LHCN-M2 (cell line): ENCODE measurements at places on chromosomes 11 and 22.

DNA sequence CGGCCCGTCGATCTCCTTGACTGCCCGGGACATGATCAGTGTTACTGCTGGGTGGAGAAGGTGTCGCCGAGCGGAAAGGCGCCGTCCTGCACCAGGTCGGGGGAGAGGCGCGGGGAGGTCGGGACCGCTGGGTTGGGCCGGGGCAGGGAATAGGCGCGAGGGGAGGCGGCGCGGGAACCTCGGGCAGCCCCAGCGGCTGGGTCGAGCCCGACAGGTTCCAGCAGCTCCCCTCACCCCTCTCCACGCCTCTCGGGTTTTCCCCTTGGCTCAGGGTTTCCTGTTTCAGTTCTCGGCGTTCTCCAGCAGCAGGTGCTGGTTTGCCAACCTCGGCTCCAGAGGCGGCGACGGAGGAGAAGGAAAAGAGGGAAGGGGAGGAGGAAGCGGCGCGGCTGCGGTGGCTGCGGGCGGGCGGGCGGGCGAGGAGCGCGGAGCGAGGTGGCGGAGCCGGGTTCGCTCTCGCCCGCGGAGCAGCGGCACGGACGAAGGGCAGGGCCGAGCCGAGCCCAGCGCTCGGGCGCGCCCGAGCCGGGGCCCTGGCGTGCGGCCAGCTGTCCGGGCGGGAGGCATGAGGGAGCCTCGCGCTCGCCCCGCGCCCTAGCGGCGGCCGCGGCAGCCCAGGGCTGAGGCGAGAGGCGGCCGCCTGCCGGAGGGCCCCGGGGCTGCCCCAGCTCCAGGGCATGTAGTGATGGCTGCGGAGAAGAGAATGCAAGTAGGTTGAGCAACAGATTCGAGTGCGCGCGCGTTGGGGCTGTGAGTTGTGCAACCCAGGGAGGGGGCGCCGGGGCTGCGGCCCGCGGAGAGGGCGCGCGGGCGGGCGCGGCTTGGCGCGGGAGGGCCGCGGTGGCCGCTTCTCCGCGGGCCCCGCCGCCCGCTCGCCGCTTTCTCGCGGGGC lies at the start of gene ZC3H12C:
ZC3H12C (plus strand) TSS at position 878 of the 892 bp plus-strand sequence. CDS start 20 bp downstream, outside the sequence.
- peak; percentile 88 for DNase-seq

- DNase-seq: no peak
Observed at GRCh38 chr22:43176090-43176489, 10.8 kb downstream of the TTLL12 start.

DNA sequence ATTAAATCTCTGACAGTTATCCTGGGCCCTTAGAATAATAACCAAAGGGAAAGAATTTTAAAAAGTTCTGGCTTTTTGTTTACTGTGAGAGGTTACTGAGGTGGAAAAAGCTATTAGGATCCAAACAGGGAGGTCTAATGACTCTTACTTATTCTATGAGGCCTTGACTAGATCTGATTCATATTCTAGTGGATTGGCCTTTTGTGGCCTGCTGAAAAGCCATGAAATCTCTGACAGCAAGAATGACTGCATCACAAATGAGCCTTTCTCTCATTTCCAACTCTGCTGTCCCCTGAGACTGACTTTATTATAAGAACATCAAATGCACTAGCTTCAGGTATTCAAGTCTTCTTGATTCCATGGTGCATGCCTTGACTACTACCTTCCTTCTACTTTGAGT lies 1797.6 kb downstream of the LRRC4C start:
- DNase-seq: no peak

DNA sequence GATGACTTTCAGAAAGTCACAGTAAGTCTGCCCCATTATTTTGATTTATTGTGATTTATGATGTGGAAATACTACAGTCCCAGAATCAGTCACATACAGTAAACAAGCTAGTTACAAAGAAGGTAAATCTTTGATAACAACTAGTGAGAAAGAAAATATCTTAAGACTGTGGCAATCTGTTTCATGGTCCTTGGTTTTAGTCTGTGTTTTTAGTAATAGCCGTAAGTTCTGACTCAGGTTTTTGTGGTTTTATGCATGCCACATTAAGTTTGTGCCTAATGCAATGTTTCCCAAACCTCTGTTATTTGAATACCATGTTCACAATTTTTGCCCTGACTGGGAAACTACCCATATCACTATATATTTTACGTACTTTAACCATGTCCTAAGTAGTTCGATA lies 6.7 kb downstream of the CEP295 start:
- peak; percentile 40 for DNase-seq

DNA sequence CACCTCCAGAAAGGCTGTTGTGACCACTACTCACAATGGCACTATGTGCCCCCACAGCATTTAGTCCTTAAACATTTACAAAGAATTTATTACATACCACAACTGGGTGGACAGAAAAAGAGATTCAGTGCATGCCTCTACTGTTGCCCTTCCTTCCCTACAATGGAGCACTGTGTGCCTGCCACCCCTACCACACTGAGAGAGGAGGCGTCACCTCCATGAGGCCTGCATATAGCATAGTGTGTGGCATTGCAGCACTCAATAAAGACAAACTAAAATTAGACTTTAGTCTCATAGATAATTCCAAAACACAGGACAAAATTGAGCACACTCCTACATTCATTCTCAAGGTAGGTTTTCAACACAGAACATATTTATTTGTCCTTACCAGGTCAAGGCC lies 25.8 kb downstream of the THAP12 start:
- no peak for DNase-seq

GRCh38 chr11:94925422-94926270 lies 47.7 kb downstream of the CWC15 start:
- DNase-seq: no peak

DNA sequence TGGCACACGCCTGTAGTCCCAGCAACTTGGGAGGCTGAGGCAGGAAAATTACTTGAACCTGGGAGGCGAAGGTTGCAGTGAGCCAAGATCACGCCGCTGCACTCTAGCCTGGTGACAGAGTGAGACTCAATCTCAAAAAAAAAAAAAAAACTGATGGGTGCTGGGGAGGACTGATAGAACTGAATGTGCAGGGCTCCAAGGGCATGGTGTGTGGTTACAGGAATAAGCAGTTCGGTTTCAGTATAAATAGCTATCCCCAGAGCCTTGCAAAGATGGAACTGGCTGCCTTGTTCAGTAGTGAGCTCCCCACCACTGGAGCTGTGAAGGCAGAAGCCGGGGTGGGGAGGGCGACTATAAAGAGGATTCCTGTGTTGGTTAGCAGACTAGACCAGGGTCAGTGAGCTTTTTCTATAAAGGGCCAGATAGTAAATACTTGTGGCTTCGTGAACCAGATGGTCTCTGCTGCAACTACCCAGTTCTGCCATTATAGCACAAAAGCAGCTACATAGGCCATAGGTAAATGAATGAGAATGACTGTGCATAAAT lies 5.9 kb downstream of the TOM1 start:
- DNase-seq: no peak

- DNase-seq: no peak
Observed at GRCh38 chr22:33678523-33678922, 241.8 kb downstream of the LARGE1 start.

GRCh38 chr11:70139785-70140410 lies 61.8 kb downstream of the ANO1 start:
- DNase-seq: no peak

DNA sequence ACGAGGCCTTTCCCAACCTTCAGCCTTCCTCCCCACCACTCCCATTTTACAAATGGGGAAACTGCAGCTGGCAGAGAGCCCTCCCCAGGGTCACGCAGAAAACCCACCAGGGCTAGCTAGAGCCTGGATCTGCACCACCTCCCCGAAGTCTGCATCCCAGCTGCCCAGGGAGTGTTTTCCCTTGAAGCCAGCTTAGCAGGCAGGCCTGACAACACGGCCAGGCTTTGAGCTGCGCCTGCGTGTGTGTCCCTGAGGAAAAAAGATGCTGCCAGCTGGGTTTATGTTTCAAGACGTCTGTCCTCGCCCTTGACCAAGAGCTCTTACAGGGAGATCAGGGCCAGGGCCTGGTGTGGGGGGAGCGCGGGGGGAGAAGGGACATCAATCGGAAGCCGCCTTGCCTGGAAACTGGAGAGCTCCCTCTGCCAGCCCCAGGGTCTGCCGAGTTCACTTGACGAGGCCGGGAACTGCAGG lies 20.3 kb downstream of the WNT11 start:
- DNase-seq: no peak

DNA sequence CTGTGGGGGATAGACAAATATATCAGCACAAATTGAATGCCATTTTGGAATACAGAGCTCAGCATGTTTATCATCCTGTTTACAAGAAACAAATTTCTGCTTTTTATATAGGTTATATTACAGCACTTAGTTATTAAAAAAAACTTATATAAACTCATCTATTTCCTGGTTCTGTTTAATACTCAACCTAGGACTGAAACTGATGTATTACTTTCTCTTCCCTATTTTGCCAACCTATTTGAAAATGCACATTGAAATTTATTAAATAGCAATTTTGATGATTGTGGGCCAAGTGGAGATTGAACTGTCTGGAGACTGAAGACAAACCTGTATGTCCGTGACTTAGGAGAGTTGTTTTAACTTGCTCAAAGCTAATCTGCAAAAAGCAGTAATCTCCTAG lies 288.3 kb upstream of the ANO3 start:
- DNase-seq: no peak

- DNase-seq: no peak
Observed at GRCh38 chr11:78234006-78234405, 45.3 kb downstream of the USP35 start.

- no peak for DNase-seq
Observed at GRCh38 chr11:15629690-15630321, 515.1 kb downstream of the INSC start.

- DNase-seq: no peak
Observed at GRCh38 chr11:67576735-67577475, 6.7 kb upstream of the GSTP1 start.

DNA sequence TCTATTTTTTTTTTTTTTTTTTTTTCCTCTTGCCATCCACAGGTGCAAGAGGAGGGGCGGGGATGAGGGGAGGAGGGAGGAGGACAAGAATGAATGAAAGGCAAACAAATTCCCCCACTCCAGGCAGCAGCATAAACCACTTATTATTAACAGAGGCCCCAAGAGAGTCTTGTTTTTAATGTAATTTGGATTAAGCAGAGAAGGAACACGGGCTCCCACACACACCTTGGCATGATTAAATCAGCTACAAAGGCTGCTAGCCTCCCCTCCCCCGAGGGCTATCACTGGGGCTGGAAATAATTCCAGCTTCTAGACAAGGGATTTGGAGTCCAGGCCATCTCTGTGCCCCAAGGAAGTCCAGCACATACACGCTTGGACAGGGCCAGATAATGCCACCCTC lies 93.4 kb upstream of the DRD2 start:
- DNase-seq: no peak
